ENCODE measurements at places on chromosomes 5 and 9.
A peak's percentile ranks its signal among the peaks of the same experiment; 100 is the strongest.

- no peak for DNase-seq
Observed at GRCh38 chr9:131631306-131631705, 86.0 kb downstream of the PRRT1B start.

DNA sequence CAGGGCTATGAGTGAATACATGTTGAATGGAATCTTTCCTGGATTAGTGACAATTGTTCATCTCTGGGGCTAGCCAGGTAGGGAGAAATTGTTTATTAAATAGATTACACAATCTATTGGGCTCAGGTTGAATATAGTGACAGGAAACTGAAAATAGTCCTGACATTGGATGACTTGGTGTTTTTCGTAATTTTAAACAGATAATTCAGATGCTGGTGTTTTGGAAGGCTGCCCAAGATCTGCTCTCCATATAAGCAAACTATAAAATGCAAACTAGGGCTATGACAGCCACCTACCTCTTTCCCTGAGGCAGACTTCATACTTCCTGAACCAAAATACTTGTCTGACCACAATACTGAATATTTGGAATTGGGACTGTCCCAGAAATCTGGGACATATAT, 99.1 kb downstream of the ENC1 start:
- no peak for DNase-seq

- no peak for DNase-seq
Observed at GRCh38 chr5:177132136-177133095, 1.2 kb upstream of the NSD1 start.

GRCh38 chr5:169945831-169946261, 34.4 kb downstream of the INSYN2B start:
- DNase-seq, result no peak

- no peak for DNase-seq
Observed at GRCh38 chr9:92424340-92424739, at the start of gene OMD. OMD (minus strand) TSS chr9:92424471; CDS start chr9:92417558, 6,913 bp downstream.

DNA sequence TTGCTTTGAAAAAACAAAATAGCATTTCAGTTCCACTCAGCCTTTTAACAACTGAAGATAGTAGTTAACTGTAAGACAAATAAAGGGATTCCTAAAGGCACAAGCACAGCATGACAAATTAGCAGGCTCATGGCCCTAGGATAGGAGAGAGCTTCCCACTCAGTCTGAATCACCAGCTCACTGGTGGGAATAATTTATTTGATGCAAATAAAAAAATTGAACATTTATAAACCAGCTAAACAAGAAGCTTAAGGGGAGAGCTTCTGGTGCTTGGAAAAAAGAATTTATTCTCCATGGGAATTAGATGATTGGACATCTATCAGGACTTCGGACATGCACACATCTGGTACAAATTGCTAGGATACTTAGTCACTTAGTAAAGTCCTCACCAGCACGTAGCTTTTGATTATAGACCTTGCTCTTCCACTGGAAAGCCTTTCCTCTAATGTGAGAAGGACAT, 294.1 kb upstream of the TNC start:
- DNase-seq, result no peak

- no peak for DNase-seq
Observed at GRCh38 chr5:17076272-17076671, 140.2 kb upstream of the MYO10 start.

GRCh38 chr5:6873359-6873758, 160.1 kb downstream of the TENT4A start:
- DNase-seq, result no peak

DNA sequence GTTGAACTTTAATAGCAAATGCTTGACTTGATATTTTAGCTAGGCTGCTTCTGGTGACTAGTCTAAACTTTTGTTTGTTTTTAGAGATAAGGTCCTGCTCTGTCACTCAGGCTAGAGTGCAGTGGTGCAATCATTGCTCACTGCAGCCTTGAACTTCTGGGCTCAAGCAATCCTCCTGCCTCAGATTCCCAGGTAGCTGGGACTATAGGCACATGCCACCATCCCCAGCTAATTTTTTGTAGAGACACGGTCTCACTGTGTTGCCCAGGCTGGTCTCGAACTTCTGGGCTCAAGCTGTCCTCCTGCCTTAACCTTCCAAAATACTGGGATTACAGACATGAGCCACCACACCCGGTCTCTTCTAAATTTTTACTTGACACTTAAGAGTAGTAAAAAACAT, 20.7 kb downstream of the CDC37L1 start:
- DNase-seq, result no peak

DNA sequence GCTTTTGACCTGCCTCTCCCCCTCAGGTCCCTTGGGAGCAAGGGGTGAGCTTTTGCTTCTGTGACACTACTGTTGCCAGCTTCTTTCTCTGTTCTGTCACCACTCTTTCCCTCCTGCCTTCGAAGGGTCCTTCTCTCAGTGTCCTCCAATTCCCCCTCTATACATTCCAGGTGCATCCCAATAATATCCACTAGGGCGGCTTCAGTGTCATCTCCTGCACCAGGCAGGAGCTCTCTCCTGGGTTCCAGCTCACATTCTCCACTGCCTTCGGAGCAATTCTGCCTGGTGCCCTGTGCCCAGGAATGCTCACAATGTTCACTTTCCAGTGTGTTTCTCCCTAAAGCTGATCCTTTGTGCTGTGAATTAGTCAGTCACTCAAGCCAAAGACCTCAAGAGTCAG, 83.9 kb upstream of the CXCL14 start:
- no peak for DNase-seq

DNA sequence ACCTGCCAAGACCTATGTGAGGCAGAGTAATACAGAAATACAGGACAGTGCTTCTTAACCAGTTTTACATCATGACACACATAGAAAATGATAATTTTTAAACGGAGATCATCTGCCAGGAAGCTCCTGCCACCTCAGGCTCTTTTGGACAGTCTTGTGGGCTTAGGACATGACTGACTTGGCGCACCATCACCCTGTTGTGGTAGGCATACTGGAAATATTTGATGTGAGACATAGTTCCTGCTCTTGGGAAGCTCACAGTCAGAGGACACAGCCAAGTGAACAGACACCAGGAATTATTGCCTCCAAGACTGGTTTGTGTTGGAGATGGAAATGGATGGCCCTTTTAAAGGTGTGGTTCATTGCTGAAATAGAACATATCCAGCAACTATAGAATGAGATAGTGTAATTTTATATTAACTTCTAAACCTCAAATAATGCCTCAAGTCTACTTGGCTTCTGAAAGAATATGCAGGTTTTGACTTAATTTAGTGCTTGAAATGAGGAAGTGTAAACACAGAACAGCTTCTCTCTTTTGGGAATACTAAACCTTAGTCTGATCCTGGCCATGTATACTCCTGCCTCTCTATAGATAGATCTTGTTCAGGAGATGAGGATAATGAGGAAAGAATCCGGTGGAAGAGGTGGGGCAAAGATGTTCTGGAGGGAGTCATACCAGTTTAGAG, 19.7 kb downstream of the CPEB4 start:
- DNase-seq, result no peak

DNA sequence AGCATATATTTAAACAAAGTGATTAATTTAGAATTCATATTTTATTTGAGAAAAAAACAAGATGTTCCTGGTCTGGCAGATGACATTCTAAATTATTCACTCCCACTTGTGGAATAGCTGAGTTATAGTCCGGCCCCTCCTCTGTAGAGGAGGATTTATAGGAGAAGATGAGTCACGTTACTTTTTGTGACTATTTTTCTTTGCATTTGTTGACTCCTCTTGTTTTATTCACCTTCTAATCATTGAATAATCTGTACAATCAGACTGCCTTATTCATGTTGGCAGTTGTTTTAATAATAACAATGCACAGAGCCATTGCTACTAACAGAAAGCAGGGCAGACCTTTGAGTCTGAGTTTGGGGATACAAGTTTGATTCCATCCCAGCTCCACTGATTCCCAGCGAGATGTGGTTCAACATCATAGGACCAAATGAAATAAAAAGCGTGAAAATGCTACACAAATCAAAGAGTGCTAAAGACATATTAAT, 23.2 kb downstream of the DOCK8 start:
- DNase-seq, result no peak

- no peak for DNase-seq
Observed at GRCh38 chr5:116524051-116524904, 50.3 kb downstream of the SEMA6A start.

- no peak for DNase-seq
Observed at GRCh38 chr5:118224546-118224945, 763.8 kb downstream of the DTWD2 start.

DNA sequence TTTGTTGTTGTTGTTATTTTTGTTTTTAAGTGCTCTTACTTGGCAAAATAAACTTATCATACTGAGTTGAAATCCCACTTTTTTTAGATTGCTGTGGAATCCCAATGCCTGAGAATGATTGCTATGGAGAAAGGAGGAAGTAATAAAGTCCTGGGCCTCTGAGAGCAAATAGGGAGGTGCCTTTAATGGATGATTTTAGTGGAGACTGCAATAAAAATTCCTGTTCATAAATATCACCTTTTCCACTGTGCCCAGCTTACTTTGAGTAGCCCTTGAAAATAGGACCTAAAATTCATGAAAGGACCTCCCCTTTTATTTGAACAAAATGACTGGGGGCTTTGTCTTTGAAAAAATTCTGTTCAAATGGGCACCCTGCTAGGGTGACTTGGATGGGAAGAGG, 21.8 kb upstream of the ANKH start:
- no peak for DNase-seq

DNA sequence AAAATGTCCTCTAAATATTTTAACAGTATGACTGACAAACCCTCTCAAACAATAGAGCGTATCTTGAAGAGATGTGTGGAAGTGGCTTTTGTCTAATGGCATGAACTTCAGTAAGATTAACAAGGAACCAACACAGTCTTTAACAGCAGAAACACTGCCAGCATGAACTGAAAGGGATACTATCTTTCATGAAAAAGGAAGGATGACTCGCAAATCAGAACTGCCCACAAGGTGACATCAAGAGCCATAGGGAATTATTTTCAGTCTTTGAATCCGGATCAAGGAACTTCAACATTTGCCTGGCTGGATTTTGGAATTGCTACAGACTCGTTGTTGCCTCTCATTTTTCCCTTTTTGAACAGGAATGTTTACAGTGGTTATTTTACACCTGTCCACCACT, 5.1 kb upstream of the HEXB start:
- no peak for DNase-seq

GRCh38 chr9:114047717-114048116, 30.4 kb downstream of the AMBP start:
- peak; percentile 56 for DNase-seq

DNA sequence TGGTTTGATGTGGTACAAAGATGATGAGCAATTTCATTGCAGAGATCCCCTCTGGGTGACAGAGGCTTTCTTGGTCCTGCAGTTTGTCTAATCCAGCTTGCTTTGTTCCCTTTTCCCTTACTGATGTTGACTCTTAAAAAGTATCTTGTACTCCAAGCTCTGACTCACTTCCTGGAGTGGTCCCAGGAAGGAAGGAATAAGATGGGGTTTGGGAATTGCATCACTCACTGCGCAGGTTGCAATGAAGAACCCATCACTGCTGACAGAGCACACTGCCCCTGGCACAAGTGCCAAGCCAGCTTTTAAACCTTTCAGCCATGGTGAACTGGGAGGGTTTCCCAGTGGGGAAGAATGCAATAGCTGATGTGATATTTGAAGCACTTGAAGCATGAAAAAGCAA, 662.2 kb upstream of the CTNND2 start:
- no peak for DNase-seq

GRCh38 chr9:34405719-34406118, 29.0 kb upstream of the MYORG start:
- DNase-seq, result no peak

- DNase-seq, result no peak
Observed at GRCh38 chr9:78932849-78933627, 636.1 kb downstream of the PSAT1 start.

GRCh38 chr5:40606077-40606765, 73.5 kb upstream of the PTGER4 start:
- no peak for DNase-seq

- no peak for DNase-seq
Observed at GRCh38 chr5:43281840-43282658, 31.2 kb downstream of the HMGCS1 start.

GRCh38 chr5:13536933-13537332, 407.6 kb downstream of the DNAH5 start:
- DNase-seq, result no peak

DNA sequence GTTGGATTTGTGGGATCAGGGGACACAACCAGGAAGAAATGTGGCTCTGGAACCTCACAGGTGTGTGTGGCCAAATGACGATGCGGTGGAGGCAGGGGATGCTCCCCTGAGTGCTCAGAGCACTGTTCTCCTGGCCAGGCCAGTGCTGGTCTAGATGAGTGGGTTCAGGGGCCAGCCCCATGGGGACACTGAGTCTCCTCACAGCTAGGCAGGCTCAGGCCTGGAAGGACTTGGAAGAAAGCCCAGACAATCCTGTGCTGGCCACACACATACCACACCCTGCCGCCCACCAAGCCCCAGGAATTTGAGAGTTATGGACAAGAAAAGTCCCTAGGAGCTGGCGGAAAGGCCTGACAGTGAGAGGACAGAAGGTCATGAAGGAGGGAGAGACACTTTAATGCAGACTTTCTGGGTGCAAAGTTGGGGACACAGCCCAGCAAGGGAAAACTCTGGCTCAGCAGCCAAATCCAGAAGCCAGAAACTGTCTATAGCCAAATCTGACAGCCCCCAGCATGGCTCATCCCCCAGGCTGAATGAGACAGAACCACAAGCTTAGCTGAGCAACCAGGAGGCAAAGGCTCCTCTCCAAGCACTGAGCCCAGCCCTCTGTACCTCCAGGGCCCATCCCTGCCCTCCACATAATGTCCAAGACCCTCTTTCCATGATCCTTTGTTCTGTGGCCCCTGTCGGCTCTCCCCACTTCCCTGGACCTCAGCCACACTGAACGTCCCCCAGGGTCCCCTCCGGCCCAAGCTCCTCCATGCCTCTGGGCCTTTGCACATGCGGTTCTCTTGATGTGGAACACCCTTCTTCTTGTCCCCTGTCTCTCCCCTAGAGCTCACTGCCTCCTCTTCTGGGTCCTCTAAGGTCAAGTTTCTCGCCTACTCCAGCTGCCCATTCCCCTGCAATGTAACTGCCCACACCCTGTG, 22.4 kb downstream of the LHX6 start:
- no peak for DNase-seq

DNA sequence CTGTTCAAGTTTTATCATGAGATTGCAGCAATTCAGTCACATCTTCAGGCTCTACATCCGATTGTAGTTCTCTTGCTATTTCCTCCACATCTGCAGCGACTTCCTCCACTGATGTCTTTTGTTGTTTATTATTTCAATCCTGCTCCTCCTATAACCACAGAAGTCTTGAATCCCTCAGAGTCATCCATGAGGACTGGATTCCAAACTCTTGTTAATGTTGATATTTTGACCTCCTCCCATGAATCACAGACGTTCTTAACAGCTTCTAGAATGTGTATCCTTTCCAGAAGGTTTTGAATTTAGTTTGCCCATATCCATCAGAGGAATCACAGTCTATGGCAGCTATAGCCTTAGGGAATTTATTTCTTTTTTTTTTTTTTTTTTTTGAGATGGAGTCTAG, 3.6 kb downstream of the FBXO38 start:
- no peak for DNase-seq

GRCh38 chr5:73093943-73094342, 26.4 kb upstream of the TMEM171 start:
- DNase-seq, result no peak

GRCh38 chr5:145983446-145983845, 47.1 kb downstream of the SH3RF2 start:
- DNase-seq, result no peak

Measured in ascending aorta (tissue), 2 donors.